ENCODE measurements at places on chromosomes 3 and 15.

- DNase-seq = no peak
These were observed 10.6 kb upstream of the ACAN start for GRCh38 chr15:88792342-88793282.

DNA sequence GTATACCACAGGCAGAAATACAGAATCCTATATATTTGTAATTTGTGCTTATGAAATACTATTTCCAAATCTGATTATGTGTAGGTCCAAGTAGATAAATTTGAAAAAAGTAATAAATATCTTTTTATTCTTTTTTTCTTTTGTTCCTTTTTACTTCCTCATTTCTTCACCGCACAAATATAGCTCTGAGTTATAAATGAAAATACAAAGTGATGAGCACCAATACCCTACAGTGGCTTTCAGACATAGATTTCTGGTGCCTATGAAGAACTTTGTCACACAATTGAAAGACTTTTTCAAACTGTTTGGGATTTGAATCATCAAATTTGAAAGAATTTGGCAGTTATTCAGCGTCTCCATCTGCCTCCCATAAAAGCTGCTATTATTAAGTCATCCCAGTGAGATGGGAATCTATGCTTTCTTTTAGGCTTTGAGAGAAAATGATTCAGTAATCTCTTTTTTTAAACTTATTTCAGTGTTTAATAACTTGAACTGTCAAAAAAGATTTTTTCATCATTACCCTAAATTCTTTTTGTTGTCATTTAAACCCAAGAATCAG, 363.6 kb upstream of the GOLIM4 start:
- no peak for DNase-seq

DNA sequence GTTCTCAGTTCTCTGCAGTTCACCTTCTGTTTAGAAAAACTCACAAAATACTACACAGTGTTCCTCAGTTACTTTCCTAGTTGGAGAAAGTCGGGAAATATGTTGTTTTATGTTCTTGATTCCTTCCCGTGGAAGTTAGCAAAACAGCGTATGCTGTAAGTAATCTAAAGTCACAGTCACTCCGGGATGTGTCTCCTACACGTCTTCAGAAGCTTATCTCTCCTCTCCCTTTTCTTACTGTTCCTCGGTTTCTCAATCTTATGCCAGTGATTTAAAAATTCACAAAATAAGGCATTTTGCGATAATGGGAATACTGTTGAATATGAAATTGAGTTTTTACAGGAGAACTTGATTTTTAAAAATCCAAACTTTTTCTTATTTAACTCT, 1.7 kb downstream of the HEG1 start:
- no peak for DNase-seq

DNA sequence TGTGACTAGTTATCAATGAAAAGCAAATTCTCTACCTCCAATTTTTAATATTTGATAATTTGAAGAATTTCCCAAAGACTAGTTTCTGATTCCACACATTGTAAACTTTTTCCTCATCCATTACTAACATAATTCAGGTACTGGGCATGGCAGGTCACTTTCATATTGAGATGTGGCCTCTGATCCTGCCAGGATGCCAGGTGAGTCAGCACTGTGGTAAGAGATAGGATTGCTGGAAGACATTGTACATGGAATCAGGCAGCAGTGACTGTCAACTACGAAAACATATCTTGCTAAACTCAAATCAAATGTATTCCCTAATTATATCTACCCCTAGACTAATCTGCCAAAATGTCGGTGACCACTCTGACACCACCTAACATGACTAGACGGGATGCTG, 33.2 kb upstream of the POU1F1 start:
- DNase-seq = peak; percentile 2

DNA sequence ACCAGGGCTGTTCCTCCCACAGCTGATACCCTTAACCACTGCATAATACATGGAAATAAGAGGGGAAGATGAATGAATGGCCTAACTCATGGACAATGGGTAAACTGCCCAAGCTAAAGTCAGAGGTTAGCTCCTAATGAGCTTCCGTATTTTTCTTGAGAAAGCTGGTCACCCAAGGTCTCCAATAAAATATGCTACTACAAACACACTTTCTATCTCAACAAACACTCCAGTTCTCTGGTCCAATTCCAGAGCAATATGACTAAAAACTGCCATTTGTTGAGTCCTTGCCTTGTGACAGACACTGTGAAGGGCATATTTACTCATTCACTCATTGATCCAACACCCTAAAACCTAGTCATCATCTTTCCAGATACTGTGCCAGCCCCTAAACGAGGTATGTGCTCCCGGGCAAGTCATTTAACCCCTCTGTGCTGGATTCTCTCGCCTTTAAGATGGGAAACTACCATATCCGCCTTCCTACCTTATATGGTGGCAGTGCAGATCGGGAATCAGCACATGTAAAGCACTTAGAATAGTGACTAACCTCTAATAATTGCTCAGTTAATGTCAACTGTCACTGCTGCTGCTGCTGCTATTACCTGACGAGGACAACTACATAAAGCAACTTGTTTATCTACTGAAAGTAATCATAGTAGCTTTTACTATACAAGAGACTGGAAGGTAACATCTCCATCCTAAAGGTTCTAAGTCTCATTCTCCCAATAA, 89.1 kb downstream of the XXYLT1 start:
- DNase-seq = no peak

- DNase-seq = no peak
These were observed 561 bp upstream of the CPLX3 start for GRCh38 chr15:74825866-74826265.

DNA sequence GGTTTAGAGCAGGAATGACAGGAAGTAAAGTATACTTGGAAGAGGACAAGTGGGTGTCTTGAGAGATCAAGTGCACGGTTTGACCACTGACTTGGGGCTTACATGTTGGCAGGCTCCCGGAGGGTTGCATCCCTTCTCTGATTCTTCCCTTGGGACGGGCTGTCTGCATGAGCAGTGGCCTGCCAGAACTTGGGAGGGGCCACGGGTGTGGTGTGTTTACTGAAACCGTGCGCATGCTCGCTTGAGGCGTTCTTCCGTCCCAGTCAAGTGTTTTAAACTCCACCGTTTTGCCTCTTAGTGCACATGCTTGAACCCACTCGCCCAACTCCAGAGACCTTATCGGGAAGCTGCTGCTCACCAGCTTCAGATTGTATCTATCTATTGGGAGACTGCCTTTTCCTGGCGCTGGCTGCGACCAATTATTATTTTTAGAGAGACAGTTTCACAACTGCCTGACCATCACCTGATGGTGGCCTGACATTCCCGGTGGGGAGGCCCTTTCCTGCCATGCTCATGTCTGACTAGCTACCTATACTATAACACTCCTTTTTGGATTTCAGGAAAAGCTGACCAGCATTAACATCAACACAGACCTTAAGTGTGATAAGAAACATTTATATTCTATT, 14.9 kb upstream of the C3orf22 start:
- DNase-seq = no peak

DNA sequence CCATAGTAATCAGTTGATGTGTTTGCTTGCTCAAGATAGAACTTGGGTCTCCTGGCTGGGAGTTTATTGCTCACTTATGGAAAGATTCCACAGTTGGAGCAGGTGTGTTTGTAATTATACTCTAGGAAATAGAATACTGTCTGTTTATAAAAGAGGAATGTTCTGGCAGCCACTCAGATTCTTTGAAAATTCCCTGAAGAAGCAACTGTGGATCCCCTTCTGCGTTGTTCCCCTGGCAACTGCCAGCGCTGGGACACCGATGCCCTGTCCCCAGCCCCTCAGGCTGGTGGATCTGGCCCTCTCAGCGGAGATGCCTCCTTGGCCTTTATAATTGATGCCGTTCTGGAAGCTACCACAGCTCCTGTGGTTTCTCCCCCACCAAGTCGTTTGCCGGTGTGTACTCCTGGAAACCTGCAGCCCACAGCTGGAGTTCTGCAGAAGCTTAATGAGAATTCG, 225.9 kb downstream of the ITPR1 start:
- no peak for DNase-seq

DNA sequence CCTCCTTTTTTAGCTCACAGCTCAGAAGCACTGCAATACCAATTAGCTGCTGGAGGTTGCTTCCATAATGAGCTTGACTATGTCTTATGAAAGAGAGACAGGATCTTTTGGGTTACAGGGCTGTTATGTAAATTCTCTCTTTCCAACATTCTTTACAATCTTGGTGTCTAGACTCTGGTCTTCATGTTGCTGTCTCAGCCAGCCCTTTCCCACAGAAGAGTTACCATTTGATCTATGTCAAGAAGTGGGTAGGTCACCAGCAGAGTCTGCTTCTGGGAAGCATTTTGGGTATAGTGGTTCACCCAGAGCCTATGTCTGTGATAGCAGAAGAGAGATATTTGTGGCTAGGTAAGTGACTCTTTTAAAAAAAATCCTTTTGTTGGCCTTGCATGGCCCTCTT, 234.5 kb downstream of the SATB1 start:
- no peak for DNase-seq

All from ACHN (cell line).